Memory B cell (primary cell): ENCODE measurements at places on chromosomes 11 and 22.

DNA sequence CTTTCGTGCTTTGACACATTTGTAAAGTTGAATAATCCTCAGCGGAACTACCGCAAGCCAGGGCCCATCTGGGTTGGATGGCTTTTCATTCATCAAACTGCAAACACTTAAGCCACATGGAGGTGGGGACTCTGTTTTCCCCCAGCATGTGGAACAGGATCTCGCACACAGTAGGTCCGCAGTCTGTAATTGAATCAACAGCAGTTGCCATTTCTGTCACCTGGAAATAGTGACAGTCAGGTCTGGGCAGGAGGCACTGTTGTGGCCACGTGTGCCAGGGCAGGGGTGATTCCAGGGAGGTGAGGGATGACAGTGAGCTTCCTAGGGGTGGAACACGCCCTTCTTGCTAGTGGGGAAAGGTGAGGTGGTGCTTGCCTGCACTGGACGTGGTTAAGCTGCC lies 50.7 kb upstream of the ANO1 start:
- DNase-seq, result no peak

DNA sequence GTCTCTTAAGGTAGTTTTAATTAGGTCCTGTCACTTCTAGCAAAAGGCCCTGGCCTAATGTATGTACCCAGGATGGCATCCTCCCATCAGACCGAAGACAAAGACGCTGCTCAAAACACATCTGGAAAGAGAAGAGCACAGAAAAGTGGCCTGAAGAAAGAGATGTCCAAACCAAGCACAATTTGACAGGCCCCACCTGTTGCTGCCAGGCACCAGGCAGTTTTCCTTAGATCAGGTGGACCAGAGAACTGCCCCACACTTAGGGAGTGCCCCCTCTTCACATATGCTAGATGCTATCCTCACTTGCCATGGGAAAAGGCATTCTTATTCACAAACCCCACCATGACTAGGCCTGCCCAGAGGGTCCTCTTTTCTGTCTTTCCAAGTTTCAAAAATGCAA lies 3.3 kb upstream of the HMGXB4 start:
- DNase-seq, result no peak

DNA sequence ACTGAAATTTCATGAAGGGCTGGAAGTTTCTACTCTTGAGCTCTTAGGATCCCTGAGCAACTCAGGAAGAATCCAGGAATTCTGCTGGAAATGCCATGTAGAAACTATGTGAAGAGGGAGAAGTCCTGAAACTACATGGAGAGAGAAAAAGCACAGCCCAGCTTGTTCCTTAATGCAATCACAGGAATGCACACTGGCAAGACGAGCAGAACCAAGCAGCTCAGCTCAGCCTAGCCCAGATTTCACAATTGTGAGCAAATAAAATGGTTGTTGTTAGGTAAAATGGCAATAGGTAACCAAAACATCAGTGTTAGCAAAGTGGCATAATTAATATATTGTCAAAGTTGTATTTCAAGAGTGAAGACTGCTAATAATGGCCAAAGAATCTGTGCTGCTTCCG lies 28.1 kb downstream of the ZNF214 start:
- no peak for DNase-seq

DNA sequence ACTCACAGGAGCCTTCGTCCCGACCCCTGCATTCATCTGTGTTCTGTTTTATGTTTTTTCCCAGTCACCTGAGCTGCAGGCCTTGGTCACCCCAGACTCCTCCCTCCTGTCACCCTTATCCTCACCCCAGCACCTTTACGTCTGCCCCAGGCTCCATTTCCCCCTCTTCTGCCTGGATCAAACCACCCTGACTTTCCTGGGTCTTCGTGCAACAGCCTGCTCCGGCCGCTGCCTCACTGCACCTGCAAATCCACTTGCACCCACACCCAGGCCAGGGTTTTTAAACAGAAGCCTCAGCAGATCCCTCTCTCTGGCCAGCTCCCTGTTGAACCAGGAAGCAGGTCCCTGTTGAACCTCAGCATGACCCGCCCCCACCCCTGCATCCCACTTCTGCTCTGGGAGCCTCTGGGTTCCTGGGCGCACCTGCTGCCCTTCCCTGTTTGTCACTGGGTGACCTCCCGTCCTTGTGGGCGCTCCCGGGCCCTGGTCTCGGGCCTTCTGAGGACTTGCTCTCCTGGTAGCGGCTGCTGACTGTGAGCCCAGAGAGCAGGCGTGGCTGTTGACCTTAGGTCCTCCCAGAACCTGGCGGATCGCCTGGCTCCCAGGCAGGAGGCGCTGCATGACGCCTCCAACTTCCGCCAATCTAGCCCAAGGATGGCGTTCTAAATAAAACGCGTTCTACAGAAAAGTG lies 12.8 kb downstream of the MAPK8IP2 start:
- no peak for DNase-seq

DNA sequence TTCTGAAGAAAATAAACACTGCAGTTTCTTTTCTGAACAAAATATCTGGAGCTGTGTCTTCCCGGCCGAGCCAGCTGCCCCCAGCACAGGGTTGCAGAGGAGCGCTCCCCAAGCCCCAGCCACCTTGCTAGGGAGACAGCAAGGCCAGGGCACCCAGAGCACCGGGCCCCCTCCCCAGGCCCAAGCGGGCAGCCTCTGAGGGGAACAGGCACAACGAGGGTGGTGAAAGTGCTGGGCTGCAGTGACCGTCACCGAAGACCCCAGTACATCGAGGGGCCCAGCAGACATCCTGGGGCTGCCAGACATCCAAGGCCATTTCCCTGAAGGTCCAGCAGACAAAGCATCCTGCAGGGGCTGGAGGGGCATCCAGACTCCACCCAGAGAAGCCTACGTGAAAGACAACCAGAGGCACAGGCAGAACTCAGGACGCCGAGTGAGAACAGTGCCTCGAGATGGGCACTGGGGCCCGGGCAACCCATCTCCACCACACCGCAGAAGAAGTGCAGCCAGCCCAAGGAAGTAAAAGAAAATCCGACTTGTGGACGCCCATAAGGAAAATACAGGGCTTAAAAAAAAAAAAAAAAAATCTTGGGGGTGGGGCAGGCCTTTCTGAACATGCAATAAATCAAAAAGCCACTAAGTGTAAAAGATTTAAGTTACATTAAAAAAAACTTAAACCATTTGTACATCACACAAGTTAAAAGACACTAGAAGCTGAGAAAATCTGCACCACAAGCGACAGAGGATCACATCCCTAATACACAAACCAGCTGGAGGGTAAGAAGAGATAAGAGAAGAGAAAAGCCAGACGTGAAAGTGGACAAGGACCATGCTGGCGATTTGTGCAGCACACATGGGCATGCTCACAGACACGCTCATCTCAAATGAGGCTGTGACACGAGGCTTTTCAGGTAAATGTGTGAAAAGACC lies 36.0 kb upstream of the COMT start:
- no peak for DNase-seq

- no peak for DNase-seq
Measured at GRCh38 chr11:122769126-122769780, 69.0 kb upstream of the CRTAM start.

DNA sequence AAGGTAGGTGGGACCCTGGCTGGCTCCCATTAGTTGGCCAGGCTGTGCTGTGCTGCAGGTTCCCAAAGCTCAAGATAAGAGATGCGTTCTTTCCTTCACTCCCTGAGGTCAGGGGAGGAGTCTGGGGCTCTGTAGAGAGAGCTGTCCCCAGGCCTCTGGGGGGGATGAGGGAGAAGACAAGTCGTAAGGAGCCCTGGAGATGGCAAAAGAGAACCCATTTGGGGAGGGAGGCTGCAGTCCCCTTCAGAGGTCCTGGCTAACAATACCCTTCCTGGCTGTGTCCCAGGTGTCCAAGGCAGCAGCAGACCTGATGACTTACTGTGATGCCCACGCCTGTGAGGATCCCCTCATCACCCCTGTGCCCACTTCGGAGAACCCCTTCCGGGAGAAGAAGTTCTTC lies 916 bp downstream of the GNG3 start:
- DNase-seq, result peak; percentile 22

DNA sequence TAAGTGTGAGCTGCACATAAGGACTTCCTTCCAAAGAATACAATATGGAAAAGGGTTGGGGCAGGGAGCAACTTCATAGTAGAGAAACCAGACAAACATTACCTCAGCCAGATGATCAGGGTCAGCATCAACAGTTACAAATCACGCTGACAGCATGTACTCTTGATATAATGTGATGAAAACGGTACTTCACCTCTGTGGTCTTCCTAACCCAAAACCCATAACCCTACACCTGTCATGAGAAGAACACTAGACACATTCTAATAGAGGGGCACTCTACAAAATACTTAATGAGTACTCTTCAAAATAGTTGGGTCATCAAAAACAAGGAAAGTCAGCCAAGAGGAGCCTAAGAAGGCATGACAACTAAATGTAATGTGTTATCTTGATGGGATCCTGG lies 43.9 kb downstream of the RRAS2 start:
- DNase-seq, result no peak

DNA sequence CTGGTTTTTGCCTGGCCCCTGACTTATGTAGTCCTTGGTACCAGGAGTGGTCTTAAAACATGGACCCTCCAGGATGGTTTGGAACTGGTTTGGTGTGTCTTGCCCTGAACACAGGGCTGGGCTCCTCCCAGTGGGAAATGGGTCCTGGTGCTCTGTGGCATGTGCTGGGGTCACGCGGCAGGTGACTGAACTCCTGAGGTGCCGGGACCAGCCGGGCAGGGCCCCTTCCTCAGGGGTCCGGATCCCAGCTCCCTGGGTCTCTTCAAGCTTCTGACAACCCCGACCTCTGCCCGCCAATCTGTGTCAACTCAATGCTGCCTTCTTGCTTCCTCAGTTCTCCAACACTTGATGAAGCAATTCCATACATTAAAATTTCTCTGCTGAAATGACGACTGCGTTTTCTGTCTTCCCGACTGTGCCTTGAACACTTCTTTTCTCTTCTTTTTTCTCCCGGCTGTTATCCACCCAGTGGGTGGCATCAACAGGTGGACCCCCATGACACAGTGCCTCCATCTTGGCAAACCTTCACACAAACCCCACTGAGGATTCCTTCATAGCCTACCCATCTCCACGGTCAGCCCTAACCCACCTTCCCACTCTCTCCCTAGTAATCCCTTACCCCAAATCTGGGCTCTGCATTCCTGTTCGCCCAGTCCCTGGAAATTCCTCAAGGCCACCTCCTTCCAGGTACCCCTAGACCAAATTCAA lies 4.4 kb downstream of the IFT27 start:
- DNase-seq, result no peak

GRCh38 chr11:69552951-69553350 lies 71.5 kb downstream of the LINC01488 start:
- DNase-seq, result no peak

DNA sequence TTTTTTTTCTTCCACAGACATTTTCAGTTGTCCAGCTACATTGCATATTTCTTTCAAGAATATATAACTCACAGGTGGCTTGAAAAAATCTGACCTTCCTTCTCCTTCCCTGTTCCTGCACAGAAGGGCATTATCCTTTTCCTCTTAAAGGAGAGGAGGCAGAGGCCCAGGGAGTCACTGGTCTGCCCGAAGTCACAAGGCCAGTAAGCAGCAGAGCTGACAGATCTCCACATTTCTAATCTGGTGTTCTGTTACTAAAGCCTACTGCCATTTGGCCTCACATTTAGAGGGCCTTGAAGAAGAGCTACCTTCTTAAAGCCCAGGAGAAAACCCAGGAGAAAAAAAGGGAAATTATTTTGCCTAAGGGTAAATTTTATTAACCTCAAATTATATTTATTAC lies 12.3 kb downstream of the ENDOD1 start:
- DNase-seq, result no peak

DNA sequence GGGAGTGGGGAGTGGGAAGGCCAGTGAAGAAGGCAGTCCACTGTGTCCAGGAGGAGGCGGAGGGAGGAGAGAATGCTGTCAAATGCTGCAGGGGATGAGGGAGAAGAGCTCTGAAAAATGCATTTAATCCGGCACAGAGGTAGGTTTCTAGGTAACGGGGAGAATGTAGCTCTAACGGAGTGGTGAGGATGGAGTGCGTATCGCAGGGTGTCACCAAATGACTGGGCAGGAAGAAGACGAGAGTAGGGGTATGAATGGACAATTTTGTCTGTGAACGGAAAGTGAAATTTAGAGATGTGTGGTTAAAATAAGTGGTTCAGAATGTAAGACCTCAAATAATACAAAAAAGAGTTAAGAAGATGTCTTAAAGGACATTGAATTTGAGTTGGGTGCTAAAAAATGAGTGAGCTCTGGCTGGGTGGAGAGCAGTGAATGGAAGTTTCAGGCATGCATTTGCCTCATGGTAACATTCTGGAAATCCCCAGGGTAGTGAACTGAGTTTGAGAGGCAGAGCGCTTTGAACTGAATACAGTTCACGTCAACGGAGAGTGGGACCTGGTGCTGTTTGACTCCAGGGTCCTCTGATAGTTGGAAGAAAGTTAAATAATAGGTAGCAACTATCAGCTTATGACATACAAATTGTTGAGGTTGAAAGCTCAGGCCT lies 81.3 kb upstream of the CADM1 start:
- DNase-seq, result no peak

- DNase-seq, result no peak
Measured at GRCh38 chr11:127226949-127227348, 226.4 kb upstream of the KIRREL3 start.

GRCh38 chr22:23116506-23117263 lies 25.1 kb downstream of the RSPH14 start:
- DNase-seq, result no peak

DNA sequence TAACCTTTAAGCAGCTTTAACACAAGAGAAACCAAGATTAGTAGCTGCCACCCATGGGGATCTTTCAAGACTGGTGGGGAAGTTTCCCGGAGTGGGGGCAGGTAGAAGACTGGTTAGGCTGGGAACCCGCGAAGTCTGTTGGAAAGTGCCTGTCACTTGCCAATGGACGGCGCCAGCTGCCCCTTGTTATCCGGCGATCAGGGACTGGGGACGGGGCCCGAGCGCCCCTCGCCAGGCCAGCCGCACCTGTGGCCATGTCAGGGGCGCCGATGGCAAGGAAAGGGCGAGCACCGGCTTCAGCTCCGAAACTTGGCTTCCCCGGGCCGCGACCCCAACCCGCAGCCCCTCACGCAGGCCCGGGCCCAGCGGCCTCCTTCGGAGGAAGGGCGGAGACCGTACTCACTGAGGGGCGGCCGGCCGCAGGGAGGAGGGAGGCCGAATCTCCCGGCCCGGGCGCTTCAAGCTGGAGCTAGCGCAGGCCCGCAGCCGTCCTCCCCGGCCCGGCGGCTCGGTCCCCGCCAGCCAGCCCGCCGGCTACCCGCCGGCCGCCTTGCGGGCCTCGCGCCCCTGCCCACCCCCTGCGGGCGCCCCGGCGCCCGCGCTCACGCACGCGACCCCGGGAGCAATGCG lies 539 bp downstream of the EIF4ENIF1 start:
- DNase-seq, result peak; percentile 40

DNA sequence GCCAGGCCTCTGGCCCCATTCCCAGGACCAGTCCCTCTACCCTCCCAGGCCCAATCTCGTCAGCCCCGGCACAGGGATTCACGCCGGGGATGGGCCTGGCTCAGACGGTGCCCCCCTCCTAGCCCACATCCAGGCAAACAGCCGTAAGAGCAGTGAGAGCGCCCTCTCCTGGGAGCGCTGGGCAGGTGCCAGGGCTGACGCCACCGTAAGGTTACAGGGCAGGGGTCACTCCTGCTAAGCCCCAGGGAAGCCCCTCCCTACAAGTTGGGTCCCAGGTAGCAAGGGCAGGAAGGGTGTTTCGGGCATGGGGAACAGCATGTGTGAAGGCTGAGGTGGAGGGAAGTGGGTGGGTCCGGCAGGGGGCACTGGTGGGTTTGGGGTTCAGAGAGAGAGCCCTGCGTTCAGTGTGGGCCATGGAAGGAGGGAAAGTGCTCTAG lies 19.2 kb upstream of the PPARA start:
- no peak for DNase-seq
